ENCODE measurements at places on chromosomes 7 and 10.

GRCh38 chr7:150402671-150403321 is 23.7 kb downstream of the ZNF775 start:
- DNase-seq: no peak

- DNase-seq: no peak
Observed at GRCh38 chr7:88291398-88292173, 15.1 kb downstream of the STEAP4 start.

GRCh38 chr7:101125989-101126650 is 784 bp upstream of the SERPINE1 start:
- DNase-seq: no peak

DNA sequence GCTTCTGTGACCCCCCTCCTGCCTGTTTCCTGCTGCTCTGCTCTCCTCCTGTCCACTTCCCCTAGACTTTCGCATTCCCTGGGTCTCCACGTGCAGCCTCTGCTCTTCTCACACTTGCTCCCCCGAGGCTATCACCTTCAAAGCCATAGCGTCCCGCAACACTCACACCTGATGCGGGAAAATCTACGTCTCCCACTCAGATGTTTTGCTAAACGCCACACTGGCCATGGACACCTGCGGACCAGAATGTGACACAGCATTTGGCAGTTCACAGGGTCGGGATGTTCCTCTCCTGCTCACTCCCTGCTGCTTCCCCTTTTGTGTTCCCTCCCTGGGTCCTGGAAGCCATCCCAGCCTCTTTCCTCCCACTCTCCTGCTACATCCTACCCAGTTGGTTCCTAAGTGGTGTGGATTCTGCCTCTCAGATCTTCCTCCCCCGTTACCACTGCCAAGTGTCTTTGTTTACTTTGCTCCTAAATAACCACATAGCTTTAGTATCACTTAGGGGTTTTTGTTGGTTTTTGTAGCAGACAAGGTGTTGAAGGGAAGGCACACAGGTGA is 33.7 kb upstream of the RBM33 start:
- no peak for DNase-seq

- DNase-seq: no peak
Observed at GRCh38 chr7:123024989-123025758, 29.7 kb upstream of the TAS2R16 start.

GRCh38 chr7:44403775-44404174 is 78.4 kb upstream of the CAMK2B start:
- DNase-seq: no peak

DNA sequence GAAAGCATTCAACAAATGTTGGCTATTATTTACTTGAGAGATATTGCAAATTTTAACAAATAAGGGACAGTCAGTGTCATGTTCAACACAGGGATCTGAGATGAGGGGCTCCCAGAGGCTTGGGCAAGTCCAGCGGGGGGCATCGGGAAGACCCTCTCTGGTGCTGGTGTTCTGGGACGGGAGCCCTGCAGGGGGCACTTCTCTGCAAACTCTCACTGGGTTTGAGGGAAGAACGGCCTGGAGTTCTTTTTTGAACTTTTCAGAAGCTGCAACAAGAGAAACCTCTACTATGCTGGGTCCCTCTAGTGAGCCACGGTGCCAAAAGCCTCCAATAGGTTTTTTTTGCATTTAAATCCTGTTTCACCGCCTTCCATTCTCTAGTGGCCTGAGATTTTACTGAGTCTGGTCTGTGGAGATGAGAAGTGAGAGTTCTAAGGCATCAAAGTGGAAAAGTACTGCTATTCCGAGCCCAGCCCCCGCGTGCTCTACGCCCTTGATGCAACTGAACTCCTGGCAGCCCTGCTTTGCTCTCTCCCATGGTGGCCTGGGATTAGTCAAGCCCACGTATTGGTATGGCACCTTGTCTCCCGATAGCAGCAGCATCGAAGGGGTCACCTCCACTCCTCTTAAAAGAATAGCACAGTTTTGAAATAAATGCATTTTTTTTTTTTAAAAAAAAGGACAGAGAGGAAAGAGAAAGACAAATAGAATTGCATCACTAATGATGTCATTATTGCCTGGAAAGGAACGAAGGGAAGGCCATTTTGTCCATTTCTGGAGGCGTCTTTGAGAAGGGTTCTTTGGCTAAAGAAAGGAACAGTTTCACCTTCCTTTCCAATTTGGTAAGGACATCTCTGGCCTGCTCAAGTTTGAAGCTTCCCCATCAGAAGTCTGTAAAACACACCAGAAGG is 43.5 kb downstream of the CLEC2L start:
- no peak for DNase-seq

- no peak for DNase-seq
Observed at GRCh38 chr10:94076325-94076841, 82.7 kb downstream of the PLCE1 start.
